ENCODE measurements at places on chromosomes 1 and 21.
A peak's percentile ranks its signal among the peaks of the same experiment; 100 is the strongest.

- no peak for DNase-seq
Observed at GRCh38 chr1:82321794-82322193, 521.1 kb downstream of the ADGRL2 start.

GRCh38 chr1:70973754-70974153 is 73.9 kb downstream of the PTGER3 start:
- DNase-seq, result no peak

GRCh38 chr1:77276941-77277340 is 4.9 kb upstream of the AK5 start:
- DNase-seq, result no peak

- no peak for DNase-seq
Observed at GRCh38 chr1:63004868-63005267, 220.9 kb downstream of the ATG4C start.

- no peak for DNase-seq
Observed at GRCh38 chr1:174258148-174258550, 98.8 kb downstream of the RABGAP1L start.

DNA sequence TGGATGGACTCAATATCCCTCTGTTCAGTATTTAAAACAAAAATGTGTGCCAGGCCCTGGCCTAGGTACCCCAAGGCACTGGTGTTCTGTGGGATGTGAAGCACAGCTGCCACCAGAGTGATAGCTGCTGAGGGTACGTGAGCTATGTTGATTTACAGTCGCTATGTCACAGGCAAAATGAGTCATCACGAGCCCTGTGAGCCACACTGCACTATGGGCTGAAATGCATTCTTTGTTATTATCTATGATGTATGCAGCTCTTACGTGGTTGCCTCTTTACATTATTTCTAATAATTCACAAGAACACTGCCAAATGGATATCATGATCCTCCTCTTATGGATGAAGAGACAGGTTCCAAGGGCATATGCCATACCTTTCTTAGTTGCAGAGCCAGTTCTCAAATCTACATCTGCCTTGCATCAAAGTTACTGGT is 2.1 kb downstream of the TEX38 start:
- DNase-seq, result no peak

- DNase-seq, result no peak
Observed at GRCh38 chr1:86447198-86447790, 21.4 kb upstream of the CLCA1 start.

- DNase-seq, result no peak
Observed at GRCh38 chr1:41098730-41099460, 77.4 kb upstream of the SLFNL1 start.

GRCh38 chr21:33207449-33208149 is 22.1 kb upstream of the IFNAR2 start:
- no peak for DNase-seq

DNA sequence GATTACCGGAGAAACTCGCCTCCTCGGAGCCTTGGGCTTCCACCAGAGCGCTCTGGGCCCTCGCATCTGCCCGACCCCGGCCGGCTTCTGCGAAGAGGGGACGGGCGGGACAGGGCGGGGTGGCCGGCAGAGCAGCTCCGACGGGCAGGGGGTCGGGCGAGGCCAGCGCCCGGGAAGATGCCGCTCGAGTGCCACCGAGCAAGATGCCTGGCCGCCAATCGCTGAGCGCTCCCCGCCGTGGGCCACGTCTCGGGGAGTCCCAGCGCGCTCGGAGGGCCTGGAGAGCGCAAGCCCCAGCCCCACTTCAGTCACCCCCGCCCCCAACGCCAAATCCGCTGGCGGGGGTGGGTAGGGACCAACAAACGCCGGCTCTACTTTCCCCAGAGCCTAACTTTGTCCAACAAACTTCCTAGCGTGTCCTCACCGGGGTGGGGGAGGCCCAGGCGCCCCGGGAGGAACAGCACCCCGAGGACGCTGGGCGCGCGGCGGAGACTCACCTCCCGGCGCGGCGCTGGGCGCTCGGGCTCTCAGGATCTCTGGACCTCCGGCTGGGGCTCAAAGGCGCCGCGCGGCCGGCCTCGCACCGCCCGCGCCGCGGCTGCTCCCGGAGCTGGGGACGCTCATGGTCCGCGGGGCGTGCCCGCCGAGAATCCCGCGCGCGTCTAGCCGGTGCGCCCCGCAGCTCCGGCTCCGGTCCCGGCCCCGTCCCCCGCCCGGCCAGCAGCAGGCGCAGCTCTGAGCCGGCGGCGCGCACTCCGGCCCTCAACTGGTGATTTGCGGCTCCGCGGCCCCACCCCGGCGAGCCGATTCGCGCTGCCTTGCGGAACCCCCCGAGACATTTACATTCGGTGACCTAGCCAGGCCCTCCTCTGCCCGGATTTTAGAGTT is at the start of gene BCAR3:
Gene BCAR3 (minus strand): TSS at position 737 of the 888 bp plus-strand sequence. CDS start 6,907 bp downstream, outside the sequence.
- DNase-seq, result peak; percentile 71

DNA sequence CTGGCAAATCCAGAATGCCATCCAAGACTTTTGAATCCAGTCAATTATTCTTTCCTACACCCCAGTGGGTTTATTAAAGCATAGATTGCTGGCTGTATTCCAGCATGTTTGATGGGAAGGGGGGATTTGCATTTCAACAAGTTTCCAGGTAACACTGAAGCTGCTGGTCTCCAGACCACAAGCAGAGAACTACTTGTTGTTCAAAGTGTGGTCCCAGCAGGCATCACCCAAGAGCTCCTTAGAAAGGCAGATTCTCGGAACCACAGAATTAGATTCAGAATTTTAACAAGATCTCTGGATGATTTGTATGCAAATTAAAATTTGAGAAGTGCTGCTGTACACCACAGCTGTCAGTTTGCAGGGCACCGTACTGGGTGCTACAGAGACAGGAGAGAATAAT is 216.3 kb upstream of the FAM78B start:
- no peak for DNase-seq

DNA sequence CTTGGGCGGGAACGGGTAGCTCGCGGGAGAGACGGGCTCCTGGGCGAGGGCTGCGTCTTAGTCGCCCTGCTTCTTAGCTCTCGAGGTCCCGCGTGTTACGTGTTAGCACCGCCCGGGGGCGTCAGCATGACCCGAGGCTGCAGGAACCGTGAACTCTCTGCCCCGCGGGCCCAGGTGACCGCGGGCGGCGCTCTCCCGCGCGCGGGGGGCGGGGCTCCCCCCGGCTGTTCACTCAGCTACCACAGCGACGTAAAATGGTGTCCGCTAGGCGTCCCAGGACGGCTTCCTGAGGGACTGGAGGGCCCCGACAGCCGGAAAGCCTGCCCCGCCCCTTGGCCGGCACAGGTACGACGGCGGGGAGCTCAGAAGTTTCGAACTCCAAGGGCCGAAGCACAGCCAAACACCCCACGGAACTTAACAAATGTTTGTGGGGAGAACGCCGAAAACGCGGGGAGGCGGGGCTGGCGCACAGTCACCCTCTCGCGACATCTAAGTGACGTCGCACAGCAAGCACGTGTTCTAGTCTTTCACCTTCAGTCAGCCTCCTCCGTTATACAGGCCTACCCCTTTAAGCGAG is 780 bp upstream of the RBM15 start:
- peak; percentile 97 for DNase-seq

GRCh38 chr1:171245458-171246064 is 2.7 kb upstream of the FMO1 start:
- DNase-seq, result no peak

GRCh38 chr1:156908541-156908940 is 11.9 kb upstream of the LRRC71 start:
- no peak for DNase-seq

DNA sequence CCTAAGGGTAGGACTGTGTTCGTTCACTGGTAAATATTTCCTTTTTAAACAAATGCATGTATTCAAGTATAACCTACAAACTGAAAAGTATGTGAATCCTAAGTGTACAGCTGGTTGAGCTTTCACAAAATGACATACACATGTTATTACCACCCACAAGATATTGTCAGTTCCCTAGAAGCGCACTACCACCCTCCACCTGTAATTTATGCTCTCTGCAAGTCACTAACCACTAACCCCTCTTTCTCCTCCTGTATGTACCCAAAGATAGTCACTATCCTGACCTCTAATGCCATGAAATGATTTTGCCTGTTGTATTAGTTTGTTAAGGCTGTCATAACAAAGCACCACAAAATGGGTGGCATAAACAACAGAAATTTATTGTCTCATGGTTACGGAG is 82.8 kb upstream of the CHODL start:
- DNase-seq, result no peak

- no peak for DNase-seq
Observed at GRCh38 chr1:212976586-212976985, 26.2 kb downstream of the VASH2 start.

DNA sequence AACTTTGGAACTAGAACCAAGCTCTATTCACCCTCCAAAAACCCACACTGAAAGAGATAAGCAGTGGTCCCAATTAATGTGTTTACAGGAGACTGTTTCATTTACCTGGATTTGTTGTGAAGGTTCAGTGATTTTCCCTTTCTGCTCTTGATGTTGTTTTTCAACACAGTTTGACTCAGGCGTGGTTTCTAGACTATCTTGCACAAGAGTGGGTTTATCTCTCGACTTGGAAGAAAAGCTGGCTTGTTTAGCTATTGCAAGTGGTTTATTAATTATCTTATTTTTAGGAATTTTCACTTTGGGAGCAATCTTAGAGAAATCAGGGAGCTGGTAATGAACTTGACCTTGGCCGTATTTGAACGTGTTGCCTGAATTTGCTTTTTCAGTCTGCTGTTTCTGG is 5.3 kb downstream of the AKNAD1 start:
- DNase-seq, result no peak

DNA sequence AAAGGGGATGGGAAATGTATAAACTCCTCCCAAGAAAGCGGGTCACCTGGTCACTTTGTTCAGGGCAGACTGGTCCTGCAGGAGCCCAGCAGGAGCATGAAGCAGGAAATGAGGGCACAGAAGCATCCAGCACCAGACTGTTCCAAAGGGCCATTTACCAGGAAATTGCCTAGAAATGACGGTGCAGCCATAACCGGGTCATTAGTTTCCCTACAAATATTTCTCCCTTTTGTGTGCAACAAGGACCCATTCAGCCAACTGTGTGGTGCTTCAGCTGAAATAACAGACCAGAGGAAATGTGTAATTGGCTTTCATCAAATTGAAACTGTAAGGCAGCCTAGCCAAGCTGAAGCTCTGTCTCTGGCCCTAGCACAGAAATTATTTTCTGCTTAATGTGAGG is 7.6 kb upstream of the CTTNBP2NL start:
- no peak for DNase-seq

DNA sequence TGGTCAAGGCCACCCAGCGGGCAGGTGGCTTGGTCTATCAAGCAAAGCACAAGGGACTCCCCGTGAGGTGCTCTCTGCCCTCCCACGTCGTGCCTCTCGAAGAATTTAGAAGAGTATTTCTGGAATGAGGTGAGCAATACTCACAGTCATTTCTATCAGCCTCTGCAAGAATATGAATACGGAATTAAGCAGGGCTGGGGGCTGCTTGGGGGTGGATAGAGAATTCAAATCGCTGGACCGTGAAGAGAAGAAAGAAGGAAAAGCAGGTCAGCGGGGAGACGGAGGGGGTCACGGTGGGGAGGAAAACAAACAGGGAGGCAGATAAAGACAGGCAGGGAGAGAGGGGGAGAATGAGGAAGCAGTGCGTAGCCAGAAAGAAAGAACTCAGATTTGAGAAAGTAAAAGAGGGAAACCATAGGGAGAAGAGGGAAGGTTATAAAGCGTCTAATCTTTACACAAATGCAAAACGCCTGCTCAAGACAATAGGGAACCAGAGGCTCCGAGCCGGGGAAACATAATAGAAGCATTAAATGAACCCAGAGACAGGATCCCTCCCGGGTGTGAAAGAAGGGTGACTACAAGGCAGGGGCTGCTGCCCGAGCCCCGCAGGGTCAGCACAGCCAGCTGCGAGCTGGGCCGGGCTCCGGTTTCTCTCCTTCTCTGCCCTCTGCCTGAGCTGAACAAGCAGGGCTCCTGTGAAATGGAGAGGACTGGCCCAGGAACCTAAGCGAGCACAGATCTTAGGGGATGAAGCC is 2.1 kb upstream of the EDN2 start:
- DNase-seq, result peak; percentile 7

GRCh38 chr1:228361314-228362140 is 45.1 kb downstream of the TRIM11 start:
- DNase-seq, result peak; percentile 12

- DNase-seq, result no peak
Observed at GRCh38 chr1:9316512-9316911, 23.8 kb downstream of the SPSB1 start.

DNA sequence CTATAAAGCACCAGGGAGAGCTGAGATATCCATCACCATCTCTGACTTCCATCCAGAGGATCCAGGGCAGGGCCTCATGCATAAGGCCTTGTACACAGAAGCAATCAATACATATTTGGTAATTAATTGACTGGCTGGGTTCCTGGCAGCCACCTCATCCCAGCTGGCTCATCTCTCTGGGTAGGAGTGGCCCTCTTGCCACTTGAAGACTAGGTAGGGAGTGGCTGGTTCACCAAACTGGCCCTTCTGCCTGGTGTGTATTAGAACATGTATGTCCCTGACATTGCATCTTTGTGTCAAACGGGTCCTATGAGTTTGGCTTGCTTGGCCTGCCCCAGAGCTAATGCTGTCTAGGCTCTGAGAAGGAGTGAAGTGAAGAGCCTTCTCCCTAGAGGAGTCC is 11.8 kb downstream of the NUAK2 start:
- DNase-seq, result no peak

GRCh38 chr1:156726549-156727226 is 1.6 kb upstream of the METTL25B start:
- DNase-seq, result no peak

- no peak for DNase-seq
Observed at GRCh38 chr1:22584001-22584562, 20.8 kb downstream of the EPHA8 start.

GRCh38 chr1:219339466-219339865 is 165.8 kb downstream of the LYPLAL1 start:
- no peak for DNase-seq

DNA sequence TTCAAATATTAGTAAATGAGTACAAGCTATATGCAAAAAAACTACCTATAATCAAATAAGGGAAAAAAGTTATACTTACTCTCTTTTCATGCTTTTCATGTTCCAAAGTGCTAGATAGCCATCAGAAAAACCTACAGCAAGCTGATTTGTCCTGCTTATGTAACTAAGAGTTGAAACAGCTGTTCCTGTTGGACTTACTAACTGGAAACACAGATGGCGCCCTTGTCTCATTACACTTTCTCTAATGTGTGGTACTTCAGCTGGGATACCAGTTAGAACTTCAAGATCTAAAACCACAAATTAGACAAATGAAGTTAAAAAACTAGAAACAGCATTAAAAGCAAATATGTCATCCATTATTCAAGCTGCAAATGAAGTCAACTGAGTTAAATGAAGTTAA is 24.3 kb downstream of the AHCTF1 start:
- no peak for DNase-seq

Data from psoas muscle (tissue), 8 donors.